ENCODE measurements at places on chromosomes 13 and 19. TPM values are rescaled to one million over a fixed set of nuclear protein-coding genes. Genes with fewer than 3 reads are reported as not detected.

Gene PSG7
- total RNA-seq: not detected

Gene ACTMAP
- 17.0 TPM for total RNA-seq

Gene GPC6
- 125 TPM for total RNA-seq

Gene SGCG
- total RNA-seq: 0.70 TPM

Gene GRIN2D
- 1.2 TPM for total RNA-seq

Gene FXYD1
- total RNA-seq: not detected

Gene RNF17
- not detected for total RNA-seq

Gene ZNF568
- total RNA-seq: 13.2 TPM

- no peak for DNase-seq
Observed at GRCh38 chr19:582497-583197, 7.0 kb upstream of the HCN2 start.

- peak; percentile 81 for DNase-seq
Observed at GRCh38 chr19:4505570-4506448, 12.5 kb downstream of the PLIN4 start.

DNA sequence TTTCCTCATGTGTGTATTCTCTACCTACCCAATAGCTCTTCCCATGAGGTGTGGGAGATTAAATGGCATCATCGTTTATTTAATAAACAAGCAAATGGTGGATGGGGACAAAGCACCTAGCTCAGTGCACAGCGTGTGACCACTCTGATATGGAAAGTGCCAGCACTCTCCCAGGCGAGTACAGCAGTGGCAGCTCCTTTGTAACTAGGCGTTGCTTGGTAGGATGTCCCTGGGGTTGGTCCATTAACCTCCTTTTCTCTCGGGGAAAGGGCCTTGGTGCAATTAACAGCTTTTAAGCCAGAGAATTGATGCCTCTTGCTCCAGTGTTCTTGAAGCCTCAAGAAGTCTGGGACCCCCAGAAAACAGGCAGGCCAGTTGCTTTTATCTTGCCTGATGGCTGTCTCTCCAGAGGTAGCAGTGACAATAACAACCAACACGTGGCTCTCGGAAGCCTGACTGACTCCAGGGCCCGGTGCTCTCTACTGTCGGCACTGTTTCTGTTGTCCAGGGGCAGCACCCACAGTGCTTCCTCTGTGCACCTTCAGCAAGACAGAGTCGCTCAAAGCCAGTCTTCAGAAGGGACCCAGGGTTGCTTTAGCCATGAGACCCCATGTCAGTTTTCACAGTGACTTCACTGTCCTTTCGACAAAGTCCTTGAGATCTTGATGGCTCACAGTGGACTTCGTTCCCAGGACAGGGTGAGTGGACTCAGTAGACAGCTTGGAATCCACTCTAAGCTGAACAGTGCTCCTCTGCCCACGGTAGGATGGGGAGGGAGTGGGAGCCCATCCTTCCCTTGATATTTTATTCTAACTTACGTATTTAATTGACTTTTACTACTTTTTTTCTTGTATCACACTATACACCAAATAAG, 33.9 kb upstream of the NPAS1 start:
- no peak for DNase-seq

GRCh38 chr19:41324921-41325639, 15.1 kb downstream of the CCDC97 start:
- DNase-seq: peak; percentile 89

- no peak for DNase-seq
Observed at GRCh38 chr13:30504081-30504480, 38.3 kb upstream of the HMGB1 start.

- DNase-seq: no peak
Observed at GRCh38 chr13:34901572-34901971, 40.5 kb upstream of the NBEA start.

- DNase-seq: no peak
Observed at GRCh38 chr13:113740286-113740556, 18.8 kb upstream of the TMEM255B start.

GRCh38 chr19:12837225-12837624, 1.1 kb upstream of the MAST1 start:
- no peak for DNase-seq

DNA sequence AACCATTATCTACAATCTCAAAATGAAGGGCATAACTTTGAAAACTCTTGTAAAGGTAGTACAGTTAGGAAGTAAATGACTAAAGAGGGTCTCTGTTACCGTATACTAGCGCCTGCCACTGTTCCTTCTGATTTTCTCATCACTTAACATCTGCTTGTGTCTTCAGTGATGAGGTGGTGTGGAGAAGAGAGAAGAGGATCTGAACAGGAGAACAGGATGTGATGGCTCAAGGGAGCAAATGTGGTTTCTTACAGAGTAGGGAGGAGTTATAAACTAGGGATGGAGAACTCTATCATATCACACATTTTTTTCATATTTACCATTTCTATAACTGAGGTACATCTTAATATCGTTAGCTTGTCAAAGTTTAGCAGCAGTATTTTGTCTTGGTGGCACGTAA, 1.1 kb downstream of the KCTD4 start:
- DNase-seq: no peak

DNA sequence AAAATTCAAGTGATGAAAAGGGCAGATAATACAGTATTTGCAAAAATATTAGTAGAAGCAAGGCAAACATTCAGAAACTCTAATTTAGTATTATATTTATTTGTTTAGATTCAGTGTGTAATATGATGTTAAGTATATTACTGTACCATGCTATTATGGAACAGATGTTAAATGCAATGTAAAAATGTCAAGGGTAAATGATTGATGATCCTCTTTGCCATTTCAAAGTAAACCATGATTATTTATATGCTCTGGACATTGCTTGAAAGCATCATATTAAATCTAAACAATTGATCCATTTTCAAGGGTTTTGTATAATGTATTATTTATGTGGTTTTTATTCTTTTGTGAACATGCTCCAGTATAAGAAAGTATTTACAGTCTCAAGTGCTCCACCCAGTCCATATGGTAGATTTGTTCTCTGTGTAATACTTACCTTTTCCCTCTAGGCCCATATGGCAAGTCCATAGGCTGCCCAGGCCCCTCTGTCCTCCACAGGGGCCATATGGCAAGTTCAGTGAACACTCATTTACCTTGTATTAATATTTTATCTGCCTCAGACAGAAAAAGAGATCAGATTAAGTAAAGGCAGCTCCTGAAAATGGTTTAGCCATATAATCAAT, 353.5 kb downstream of the DACH1 start:
- DNase-seq: no peak

GRCh38 chr13:41639955-41640780, 182.8 kb downstream of the RGCC start:
- DNase-seq: no peak

DNA sequence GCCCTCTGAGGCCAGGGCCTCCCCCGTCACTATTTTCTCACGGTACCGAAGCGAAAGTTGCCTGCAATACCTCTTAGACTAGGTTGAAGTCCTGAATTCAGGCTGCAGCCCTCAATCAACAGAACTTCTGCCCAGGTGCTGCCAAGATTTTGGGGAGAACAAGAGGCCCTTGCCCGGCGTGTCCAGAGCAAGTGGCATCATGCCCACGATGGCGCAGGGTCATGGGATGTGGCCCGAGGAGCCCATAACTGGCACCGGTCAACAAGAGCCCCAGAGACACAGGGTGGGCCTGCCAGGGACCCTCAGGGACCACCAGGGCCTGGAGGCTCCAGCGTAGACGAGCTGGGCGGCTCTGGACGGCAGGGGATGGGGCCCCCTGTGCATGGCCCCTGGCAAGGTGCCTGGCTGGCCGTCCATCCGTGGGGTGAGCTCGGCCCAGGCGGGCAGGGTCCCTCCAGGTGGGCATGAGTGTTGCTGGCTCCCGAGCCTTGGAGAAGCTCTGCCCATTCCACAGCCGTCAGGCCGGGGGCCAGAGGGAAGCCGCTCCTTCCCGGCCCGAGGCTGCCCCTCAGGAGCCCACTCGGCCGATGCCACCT, 45.1 kb downstream of the GAS6 start:
- no peak for DNase-seq

- no peak for DNase-seq
Observed at GRCh38 chr13:38879278-38879677, 111.4 kb downstream of the STOML3 start.

- DNase-seq: no peak
Observed at GRCh38 chr13:99305158-99305557, 2.0 kb downstream of the GPR183 start.

- no peak for DNase-seq
Observed at GRCh38 chr13:110310541-110311442, 3.7 kb downstream of the COL4A2 start.

DNA sequence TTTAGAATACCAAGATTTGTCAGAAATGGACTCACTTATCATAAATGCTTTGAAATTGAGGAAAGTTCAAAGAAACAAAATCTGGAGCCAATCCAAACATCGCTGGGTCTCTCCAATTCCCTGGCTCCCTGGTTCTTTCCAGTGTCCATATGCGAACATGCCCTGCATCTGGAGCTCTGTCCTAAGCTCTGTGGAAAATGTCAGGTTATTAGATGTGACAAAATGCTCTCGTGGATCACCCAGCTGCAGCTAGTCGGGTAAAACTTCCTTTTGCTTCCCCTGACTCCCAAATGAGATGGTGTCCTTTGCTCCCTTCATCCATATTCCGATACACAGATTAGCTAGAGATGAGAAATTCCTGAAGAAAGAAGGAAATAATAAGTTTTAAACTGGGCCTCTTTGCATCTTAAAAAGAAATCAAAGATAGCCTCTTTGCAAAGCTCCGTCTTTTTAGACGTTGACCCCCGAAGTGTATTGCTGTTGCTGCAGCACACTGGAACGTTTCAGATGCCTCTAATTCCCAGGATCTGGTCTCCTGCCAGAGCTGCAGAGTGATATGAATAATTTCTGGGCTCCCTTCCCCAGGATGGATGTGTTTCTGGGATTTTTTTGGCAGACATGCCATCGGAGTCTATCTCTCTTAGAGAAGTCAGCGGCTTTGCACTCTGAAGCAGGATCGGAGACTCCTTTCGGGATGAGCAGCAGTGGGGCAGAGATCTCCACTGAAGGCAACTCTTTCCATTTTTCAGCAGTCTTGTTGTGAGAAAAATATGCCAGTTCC, 102.9 kb downstream of the TEX26 start:
- DNase-seq: no peak

- no peak for DNase-seq
Observed at GRCh38 chr19:50415661-50416033, 3.1 kb upstream of the SPIB start.

DNA sequence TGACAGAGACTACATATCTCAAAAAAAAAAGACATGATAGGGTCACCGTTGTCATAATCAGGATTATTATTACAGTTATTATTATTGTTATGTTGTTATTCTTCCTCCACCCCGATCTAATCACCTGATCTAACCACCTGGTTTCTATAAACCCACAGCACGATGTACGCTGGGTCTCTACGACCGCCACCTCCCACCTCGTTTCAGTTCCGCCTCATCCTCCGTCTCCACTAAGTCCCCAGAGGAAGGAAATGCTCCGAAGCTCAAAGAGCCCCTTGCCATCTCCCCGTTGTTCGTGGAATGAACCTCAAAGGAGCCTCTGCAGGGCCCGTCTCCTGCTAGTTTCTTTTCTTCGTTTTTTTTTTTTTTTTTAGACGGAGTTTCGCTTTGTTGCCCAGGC, 15.9 kb upstream of the MEIS3 start:
- no peak for DNase-seq

DNA sequence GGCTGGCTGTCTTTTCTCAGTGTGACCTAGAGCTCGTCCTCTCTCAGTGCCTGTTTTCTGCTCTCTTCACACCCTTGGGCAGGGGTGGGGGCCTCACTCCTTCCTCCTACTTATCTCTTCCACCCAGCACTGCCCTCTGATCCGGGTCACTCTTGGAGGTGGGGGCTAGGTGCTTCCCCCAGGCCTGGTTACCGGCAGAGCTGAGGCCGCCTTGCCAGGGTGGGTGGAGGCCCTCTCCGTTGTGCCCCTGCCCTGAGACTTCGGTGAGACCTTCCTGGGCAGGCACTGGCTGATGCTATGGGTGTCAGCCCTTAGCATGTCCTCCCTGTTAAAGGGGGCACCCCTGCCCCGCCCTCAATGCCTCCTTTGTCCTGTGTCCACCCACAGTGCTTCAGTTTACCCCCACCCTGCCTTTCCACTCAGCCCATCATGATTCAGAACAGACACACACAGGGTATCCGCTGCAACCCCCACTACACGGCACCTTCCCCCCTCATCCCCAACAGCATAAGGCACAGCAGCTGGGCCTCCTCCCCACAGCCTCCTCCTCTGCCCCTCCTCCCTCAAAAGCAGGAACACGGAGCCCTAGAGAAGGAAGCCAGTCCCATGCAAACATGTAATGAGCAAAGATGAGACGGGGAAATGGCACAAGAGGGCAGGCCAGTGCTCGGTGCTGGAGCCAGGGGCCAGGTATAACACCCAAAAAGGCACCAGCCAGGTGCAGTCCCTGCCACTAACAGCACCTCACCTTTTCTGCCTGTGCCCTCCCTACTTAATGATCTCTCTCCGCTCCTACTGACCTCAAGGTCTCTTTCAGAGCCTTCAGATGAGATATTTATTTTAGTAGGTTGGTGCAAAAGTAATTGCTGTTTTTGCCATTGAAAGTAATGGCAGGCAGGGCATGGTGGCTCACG, 9.8 kb downstream of the ZGLP1 start:
- DNase-seq: no peak

DNA sequence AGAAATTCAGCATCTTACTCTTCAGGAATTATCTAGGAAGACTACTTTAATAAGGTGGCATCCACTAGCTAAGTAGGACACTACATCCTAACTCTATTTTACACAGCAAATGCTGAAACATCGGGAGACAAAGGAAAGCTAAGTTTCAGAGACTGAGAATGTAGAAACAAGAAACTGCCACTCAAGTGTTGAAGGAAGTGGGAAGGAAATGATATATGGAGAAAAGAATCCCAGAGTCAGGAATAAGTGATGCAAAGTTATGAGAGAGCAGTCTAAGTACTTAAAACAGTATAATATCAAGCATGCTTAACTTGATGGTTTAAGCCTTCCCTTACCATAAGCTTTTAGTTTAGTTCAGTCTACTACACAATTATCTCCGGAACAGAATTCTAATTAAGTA, 52.4 kb downstream of the RBM26 start:
- DNase-seq: no peak

DNA sequence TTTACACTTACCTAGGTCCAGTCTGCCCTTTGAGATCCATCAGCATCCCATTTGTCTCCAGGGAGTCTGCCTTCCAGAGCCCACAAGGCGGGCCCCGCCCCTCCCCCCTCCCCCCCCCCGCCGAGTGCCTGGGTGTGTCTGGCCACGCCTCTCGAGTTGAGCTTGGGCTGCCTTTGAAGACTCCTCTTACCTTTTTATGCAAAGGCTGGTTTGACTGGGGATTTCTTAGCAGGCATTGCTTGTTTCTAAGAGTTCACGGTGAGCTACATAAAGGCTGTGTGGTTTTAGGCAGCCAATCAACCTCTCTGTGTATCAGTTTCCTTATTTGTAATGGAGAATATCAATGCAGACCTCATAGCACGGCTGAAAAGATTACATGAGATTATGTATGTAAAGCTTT, 11.3 kb downstream of the GPR12 start:
- DNase-seq: no peak

- peak; percentile 48 for DNase-seq
Observed at GRCh38 chr19:29383696-29384095, 142.1 kb upstream of the VSTM2B start.

GRCh38 chr13:49683489-49683888, 7.8 kb downstream of the EBPL start:
- DNase-seq: peak; percentile 17

Measured in osteocyte (in vitro differentiated cells).